ENCODE measurements at places on chromosomes 7 and 10.

GRCh38 chr7:73907554-73908122, 46.7 kb downstream of the TMEM270 start:
- DNase-seq, result no peak

DNA sequence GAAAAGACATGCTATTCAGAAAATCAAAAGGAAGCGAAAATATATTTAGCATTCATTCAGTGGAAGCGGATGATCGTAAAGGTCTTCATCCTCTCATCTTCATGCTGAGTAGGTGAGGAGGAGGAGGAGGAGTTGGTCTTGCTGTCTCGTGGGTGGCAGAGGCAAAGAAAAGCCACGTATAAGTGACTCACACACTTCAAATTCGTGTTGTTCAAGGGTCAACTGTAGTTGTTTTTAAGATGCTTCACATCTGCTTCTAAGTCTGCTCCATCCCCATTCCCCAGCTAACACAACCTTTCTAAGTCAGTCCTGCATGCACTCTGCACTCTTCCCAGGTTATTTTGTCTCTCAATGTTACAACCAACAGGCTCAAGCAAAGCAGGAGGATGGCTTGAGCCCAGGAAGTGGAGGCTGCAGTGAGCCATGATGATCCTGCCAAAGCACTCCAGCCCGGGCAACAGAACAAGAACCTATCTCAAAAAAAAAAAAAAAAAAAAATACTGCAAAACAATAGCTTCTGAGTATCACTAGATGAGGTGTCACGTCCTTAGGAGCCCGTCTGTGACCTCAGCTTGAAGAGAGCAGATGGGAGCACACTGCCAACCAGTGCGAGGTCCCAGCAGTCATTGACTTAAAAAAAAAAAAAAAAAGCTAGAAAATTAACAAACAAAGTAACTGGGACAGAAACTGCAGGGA, 70.5 kb downstream of the SFMBT2 start:
- DNase-seq, result no peak

GRCh38 chr7:151429560-151430331, 10.2 kb downstream of the CRYGN start:
- DNase-seq, result no peak

DNA sequence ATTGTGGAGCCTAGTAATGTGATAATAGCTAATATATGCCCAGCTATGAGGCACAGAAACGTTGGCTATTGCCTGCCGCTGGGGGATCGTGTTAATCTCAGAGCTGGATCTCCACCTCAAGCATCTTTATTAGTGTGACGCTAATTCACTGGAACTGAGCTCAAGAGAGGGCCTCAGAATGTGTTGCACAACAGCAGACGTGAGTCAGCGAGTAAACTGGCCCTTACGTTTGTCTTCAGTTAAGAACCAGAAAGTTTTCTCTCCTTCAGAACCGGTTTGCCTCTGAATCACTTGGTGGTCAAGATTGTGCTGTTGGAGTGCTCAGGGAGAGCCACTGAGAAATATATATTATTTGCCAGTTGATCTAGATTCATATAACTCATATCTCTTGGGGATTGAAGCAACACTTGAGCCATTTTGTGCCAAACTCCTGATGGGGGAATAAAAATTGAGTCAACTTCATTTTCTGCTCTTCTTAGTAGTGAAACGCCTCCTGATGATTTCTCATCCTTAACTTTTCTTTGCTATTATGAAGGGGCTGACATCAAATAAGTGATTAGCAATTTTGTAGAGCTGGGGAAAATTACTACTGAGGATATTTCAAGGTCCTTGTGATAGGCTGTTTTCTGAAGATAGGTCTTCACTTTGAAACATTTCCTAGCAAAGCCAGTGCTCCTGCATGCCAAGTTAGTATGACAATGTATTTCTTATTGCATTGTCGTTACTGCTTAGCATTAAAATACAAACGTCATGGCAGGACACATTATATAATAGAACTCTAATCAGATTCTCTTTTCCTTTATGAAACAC, 22.3 kb downstream of the BZW2 start:
- peak; percentile 96 for DNase-seq

- no peak for DNase-seq
Measured at GRCh38 chr7:137001041-137001440, 132.6 kb downstream of the CHRM2 start.
